ENCODE measurements at places on chromosomes 16 and 17.

GRCh38 chr17:11991461-11991860, 5.8 kb downstream of the ZNF18 start:
- no peak for DNase-seq

- DNase-seq = no peak
Observed at GRCh38 chr16:51577621-51578303, 426.7 kb upstream of the SALL1 start.

DNA sequence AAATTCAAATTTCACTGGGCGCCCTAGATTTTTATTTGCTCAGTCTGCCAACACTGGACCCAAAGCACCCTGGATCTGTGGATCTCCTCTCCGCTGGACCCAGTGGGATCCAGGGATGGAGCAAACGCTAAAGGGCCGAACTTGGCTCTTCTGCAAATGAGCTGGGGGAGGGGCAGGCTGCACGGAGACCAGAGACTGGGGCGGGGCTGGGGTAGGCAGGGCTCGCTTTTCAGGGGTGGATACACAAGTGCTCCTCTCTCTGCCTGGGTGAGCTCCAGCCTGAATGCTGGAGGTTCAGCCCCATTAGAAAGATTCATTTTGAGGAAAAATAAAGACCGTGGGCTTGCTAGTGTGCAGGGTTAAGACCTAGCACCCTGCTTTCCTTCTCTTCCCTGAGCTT, 8.9 kb downstream of the CBX4 start:
- DNase-seq = no peak

GRCh38 chr16:87548046-87548445, 54.3 kb upstream of the JPH3 start:
- no peak for DNase-seq
